Tibial nerve (tissue), 4 donors: ENCODE measurements at places on chromosomes 3 and 15.

GRCh38 chr3:67653425-67654098 lies 850 bp downstream of the SUCLG2 start:
- peak; percentile 17 for DNase-seq

DNA sequence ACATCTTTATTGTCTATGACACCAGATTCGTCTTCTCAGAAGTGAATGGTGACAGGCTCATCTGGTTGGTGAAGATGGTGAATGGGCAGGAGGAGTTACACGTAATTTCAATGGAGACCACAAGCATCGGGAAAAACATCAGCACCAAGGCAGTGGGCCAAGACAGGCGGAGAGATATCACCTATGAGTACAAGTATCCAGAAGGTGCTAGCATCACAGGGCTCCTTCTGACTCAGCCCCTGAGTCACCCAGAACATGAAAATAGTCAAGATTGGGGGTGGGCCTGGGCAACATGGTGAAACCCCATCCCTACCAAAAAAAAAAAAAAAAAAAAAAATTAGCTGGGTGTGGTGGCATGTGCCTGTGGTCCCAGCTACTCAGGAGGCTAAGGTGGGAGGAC lies 32.6 kb downstream of the TGM4 start:
- no peak for DNase-seq

- DNase-seq: no peak
Observed at GRCh38 chr3:194861375-194861774, 175.7 kb downstream of the FAM43A start.

DNA sequence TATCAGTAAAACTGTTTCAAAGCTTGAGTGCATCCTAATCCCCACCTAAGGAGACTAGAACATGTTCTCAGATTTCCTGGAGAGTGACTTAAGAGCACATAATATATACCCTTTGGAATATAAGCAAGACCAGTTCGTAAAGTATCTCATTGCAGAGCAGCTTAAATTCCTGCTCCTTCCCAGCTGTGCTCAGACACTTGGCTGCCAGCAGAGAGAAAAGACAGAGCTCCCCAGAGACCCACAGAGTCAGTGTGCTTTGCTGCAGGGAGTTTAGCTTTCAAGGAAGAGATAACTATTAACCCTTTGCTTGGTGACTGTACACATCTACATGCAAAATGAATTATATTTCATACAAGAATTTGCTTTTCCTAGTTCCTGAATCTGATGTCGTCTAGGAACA lies 338.1 kb upstream of the ARHGEF26 start:
- no peak for DNase-seq

- no peak for DNase-seq
Observed at GRCh38 chr15:51121118-51121517, 26.4 kb upstream of the TNFAIP8L3 start.

DNA sequence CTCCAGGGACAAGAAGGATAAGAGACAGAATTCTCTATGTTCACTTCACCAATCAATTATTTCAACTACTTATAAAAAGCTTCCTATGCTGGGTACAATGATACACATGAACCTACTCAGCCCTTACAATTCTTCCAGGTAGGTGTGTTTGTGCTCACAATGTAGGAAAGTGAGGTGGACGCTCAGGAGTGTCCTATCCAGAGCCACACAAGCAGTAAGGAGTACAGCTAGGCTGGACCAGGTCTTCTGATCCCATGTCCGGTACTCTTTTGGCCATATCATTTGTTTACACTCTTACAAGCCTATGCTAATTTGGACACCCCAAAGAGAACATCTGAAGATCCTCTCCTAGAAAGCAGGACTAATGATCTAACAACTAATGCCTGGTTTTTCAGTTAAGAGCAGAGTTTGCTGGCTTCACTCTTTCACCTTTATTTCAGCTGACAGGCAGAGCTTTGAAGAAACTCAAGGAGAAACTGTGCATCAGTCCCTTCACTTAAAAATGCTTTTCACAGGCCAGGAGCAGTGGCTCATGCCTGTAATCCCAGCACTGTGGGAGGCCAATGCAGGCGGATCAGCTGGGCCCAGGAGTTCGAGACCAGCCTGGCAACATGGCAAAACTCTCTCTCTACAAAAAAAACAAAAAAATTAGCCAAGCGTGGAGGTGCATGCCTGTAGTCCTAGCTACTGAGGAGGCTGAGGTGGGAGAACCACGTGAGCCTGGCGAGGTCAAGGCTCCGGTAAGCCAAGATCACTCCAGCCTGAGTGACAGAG lies 27.5 kb downstream of the IGF2BP2 start:
- no peak for DNase-seq

DNA sequence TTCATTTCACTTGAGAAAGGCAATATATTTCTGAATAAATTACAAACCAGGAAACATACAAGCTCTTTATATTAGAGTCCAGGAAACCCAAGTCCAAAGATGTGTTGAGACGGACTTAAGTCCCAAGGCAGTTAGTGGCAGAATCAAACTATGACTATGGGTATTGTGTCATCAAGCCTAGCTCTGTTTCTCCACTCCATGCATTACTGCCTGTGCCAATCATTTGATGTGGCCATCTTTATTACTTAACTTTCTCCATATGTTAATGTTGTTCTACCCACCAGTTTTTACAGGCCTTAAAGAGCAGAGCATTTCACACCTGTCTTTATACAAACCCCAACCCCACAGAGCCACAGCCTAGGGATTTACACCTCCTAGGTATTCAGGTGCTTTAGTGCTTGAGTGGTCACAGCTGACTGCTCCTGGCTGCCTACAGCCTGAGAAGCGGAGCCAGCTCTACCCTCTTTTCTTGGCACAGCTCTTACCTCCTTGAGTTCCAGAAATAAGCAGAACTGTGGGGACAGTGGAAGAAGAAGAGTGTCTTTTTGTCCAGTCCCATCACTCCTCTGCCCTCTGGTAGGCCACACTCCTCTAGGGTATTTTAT lies 92.1 kb downstream of the DTWD1 start:
- no peak for DNase-seq

- DNase-seq: no peak
Observed at GRCh38 chr3:71984843-71985613, 200.1 kb upstream of the PROK2 start.

DNA sequence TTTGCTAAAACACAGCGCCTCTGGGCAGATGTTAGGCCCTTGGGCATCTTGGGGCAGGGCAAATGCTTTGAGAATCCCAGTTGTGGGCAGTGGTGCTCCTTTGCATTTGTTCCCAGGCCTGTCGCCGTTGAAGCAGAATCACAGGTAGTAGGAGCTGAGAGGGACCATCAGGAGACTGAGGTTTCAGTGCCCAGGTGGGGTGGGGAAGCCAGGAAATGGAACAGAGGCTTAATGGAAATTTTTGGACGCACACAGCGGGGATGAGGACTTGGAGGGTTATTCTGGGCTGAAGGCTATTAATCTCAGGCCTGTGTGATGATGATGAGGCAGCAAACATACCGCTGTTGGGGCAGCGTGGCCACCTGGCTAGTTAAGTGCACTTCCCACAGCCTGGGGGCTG lies 99.5 kb downstream of the SV2B start:
- no peak for DNase-seq

GRCh38 chr3:88912294-88912877 lies 195.0 kb upstream of the EPHA3 start:
- no peak for DNase-seq

DNA sequence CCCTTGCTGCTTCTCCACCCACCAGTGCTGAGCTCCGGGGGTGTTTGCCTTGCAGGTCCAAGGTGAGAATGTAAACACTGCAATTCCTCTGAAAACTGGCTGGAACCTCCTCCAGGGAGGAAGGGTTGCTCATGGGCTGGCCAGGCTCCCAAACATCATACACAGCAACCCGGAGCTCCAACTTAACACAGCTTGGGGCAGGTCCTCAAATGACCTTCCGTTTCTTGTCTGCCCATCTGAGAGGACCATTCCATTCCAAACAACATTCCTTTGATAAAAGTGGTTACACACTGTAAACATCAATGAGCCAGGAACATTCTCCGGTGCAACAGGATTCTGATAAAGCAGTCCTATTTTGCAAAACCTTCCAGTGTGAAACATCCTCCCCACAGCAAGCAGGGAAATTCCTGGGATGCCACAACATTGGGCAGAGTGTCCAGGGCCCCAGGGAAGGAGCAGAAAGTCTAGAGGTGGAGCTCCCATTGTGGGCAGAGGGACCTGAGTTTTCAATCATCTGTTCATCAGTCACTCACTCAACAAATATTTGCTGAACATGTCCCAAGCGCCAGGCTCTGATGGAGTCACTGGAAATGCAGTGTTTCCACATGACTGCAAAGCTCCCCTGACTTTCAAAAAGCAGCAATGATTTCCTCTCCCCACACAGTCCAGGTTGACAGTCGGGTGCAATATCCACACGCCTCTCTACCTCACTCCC lies 7.3 kb upstream of the HEG1 start:
- DNase-seq: no peak

- DNase-seq: no peak
Observed at GRCh38 chr3:133563186-133563591, 10.3 kb upstream of the CDV3 start.

- no peak for DNase-seq
Observed at GRCh38 chr15:89003865-89004725, 84.2 kb upstream of the ABHD2 start.

DNA sequence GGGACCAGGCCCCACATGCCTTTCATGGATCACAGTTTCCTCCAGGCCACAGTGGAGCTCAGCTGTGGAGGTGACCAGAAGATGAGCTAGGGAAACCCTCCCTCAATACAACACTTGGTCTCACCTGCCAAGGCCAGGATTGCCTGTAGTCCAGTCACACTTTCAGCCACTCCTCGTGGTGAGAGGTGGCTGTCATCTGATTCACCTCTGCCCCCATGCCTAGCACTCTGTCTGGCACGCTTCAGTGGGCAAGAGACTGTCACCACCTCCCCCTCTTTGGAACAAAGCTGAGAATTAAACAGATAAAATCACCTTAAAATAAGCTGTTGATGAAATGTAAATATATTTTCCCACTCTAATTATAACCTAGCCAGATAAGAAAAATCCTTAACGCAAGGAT lies 4.0 kb upstream of the IL17RD start:
- no peak for DNase-seq

DNA sequence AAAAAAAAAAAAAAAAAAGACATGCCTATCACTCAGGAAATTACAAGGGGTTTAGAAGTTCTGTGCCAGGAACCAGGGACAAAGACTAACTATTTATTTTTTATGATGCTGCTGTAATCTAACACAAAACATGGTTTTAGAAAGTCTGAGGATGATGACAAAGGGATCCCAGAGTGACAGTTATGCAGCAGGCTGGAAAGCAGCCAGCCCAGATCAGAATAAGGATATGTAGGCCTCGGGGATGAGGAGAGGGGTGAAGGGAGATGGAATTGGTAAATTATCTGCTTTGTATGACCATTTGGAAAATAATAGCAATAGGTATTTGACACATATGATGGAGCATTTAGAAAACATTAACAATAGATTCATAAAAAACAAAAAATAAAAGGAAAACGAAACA lies 34.1 kb upstream of the NMD3 start:
- DNase-seq: no peak

- no peak for DNase-seq
Observed at GRCh38 chr3:102295756-102296155, 139.1 kb upstream of the ZPLD1 start.

DNA sequence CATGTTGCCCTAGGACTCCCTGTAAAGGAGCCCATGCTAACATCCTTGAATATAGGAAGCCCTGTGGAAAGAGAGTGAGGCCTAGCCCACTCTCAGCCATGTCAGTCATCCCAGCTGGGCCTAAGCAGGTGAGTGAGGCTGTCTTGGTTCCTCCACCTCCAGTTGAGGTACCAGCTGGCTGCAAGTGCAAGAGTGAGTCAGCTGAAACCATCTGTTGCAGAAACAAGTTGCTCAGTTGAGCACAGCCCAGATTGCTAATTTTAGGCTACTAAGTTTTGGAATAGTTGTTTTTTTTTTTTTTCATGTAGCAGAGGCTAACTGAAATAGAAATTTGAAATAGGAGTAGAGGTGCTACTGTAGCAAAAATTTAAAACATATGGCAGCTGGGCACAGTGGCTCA lies 43.7 kb upstream of the ADPGK start:
- no peak for DNase-seq

- no peak for DNase-seq
Observed at GRCh38 chr3:9032231-9032777, 69.0 kb upstream of the RAD18 start.

DNA sequence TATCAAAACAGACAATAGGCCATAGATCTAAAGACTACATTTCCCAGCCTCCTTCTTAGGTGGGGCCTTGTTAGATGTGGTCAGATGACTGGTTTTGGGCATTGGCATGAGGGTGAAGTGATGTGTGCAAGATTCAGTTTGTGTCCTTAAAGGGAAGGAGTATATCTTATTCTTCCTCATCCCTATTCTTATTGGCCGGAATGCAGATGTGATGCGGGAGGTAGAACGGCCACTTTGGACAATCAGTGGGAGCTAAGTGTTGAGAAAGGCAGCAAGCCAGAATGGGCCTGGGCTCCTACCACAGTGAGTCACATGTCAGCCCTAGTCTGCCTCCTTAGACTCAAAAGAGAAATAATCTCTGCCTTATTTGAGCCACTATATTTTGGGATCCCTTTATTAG lies 89.8 kb upstream of the MEX3B start:
- no peak for DNase-seq
